ENCODE measurements at places on chromosomes 5 and 9.

- no peak for DNase-seq
Measured at GRCh38 chr5:84273517-84273883, 111.2 kb downstream of the EDIL3 start.

DNA sequence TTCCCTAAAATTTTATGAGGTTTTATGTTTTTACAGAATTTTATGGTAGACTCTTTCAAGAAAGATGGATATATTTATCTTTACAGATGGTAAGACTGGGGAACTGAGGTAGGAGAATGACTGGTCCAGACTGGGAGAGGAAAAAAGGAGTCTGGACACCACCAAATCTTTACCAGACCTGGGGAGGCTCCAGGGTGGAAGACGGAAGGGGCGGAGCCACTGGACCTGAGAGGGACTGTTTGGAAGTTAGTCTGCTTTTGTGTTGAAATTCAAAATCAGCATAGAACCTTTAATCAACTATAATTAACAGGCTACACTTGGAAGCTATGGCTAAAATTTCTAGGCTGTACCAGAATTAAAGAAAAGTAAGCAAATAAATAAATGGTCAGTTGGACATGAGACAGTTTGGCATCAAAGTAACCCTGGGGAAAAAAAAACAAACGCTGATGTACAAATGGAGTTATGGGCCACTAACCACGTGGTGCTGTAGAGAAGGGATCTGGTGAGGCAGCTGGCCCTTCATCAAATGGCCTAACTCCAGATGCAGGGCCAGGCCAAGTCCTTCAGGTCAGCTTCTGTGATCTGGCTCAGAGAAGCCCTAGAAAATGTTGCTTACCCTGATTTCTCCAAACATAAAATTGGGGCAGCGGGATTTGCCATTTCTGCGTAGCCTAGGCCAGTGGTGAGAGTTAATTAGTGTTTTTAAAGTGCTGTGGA lies 155.1 kb downstream of the ARSB start:
- peak; percentile 23 for DNase-seq

DNA sequence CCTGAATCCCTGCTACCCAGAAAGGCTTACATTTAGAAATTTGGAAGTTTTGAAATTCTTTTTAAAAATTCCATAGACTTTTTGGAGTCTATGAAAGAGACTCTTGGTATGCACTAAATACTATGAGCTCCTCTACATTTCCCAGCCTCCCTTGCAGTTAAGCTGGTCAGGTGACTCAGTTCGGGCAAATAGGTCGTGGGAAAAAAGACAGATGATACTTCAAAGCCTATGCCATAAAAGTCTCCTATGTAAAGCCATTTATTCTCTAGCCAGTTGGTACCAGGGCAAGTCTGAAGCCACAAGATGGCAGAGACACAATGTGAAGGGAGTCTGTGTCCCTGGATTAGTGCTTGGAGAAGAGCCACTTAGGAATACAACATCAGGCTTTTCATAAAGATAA lies 101.8 kb downstream of the BOD1 start:
- DNase-seq, result no peak

DNA sequence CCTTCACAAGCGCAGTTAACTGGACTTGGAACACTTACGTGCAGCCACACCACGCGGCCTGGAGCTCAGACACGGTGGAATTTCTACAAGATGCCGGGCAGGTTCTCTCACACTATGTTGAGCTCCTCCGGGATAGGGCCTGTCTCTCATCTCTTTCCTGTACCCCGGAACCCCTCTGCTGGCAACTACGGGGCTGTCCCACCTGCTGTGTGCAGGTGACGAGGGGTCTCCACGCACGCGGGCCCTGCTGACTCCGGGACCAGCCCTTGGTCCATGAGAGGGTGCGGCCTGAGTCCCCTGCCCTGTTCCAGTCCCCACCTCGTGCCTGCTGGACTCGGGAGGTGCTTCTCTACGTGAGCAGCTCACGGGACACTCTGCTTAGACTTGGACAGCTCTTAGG lies 40.1 kb downstream of the SLC6A3 start:
- DNase-seq, result no peak

DNA sequence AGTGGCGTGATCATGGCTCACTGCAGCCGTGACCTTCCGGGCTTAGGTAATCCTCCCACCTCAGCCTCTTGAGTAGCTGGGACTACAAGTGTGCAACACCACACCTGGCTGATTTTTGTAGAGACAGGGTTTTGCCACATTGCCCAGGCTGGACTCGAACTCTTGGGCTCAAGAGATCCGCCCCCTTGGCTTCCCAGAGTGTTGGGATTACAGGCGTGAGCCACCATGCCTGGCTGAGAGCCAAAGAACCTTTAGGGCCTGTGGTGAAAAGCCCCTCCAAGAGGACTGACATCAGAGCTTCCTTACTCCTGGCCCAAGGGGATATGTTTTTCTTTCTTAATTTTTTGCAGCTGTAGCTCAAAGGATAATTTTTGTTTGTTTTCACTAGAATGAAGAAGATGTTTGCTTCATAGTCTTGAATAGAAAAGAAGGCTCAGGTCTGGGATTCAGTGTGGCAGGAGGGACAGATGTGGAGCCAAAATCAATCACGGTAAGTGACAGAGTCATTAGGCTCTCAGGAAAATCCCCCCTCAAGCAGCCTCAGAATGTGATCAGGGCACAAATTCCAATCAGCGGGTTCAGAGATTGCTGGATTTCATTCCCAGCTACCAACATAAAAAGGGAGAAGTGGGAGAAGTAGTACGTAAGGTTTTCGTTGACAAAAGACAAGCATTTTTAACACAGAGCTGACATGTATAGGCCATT lies 77.1 kb downstream of the GOLPH3 start:
- no peak for DNase-seq

- DNase-seq, result peak; percentile 45
Measured at GRCh38 chr9:35028341-35028740, 38.8 kb downstream of the DNAJB5 start.

DNA sequence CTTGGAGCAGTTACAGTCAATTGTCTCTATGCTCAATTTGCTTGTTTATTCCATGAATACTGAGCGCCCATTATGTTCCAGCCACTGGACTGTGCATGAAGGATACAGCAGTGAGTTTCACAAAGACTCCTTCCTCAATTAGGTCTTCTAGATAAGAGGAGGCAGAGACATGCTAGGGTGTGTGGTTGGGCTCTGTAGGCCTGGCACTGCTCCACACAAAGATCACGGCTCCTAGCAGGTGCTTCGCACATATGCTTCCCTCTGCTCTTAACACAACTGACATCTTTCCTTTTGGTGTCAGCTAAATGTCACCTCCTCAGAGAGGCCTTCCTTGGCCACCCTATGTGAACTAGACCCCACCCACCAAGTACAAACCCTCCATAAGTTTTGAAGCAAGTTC lies 10.9 kb downstream of the IL12B start:
- no peak for DNase-seq

- DNase-seq, result peak; percentile 47
Measured at GRCh38 chr5:134545070-134545868, 19.8 kb downstream of the JADE2 start.

DNA sequence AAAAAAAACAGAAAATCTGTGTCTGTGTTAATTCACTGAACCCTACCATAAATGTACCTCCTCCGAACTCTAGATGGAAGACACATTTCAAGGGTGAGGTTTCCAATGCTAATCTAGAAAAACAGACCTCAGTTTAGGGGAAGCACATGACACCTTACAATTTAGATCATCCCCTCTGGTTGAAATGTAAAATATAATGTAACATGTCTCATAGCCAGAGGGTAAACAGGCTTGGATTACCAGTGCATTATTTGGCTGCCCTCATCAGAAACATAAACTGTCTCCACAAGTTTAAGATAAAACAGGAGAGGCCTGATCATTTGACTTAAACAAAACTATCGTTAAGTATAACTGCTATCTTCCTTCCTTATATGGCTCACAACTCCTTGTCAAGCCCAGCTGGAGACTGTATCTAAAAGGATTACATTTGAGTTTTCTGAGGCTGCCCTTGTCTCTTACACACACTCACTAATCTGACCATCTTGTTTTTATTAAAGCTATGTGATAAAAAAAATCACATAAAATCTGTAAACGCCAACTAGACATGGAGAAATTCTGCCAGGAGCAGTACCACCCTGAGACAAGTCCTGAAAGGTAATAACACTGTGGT lies 105.7 kb downstream of the LURAP1L start:
- no peak for DNase-seq

DNA sequence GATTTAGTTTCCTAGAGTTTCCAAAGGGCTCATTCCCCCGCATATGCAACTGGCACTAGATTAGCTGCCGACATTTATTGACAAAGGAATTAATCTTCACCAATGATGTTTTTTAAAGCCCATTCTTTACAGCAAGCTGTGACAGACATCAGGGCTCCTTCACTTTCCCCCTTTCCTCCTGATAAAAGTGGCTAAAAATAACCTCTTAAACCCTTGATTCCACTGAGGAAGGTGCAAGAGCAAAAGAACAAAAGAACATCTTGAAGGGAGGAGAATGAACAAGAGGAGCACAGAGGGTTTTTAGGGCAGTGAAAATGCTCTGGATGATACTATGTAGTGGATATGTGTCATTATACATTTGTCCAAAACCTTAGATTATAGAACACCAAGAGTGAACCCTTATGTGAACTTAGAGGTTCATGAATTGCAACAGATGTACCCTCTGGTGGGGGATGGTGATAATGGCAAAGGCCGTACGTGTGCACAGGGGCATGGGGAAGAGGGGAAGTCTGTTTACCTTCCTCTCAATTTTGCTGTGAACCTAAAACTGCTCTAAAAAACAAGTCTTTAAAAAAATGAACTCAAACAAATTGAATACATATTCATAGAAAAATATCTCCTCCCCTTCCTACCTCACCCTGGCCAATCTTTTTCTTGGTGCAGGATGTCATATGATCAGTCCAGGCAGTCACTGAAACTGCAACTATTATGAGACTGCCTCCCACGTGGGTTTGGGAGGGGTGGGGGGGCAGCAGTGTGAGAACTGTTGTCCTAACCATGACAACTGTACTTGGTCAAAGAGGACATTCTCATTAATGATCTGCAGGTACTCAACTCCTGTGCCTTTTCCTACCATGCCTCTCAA lies 83.0 kb downstream of the MARCHF3 start:
- no peak for DNase-seq

- DNase-seq, result peak; percentile 79
Measured at GRCh38 chr9:69885474-69885929, 64.9 kb downstream of the CFAP95 start.

DNA sequence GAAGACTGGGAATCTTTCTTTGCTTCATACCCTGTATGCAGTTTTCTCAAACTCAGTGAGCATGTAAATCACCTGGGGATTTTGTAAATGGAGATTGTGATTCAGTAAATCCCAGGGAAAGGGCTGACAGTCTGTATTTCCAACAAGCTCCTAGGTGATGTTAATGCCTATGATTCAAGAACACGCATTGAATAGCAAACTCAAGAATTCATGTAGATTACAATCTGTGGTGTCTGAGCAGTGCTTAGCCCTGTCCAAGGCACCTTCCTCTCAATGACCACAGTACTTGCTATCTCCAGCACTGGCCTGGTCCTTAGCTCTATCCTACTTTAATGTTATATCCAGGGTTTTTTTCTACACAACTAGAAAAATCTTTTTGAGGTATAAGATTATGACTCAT lies 721.4 kb upstream of the MEF2C start:
- no peak for DNase-seq

- no peak for DNase-seq
Measured at GRCh38 chr5:45491368-45491767, 204.8 kb downstream of the HCN1 start.

- no peak for DNase-seq
Measured at GRCh38 chr5:143229896-143230675, 173.4 kb downstream of the NR3C1 start.

DNA sequence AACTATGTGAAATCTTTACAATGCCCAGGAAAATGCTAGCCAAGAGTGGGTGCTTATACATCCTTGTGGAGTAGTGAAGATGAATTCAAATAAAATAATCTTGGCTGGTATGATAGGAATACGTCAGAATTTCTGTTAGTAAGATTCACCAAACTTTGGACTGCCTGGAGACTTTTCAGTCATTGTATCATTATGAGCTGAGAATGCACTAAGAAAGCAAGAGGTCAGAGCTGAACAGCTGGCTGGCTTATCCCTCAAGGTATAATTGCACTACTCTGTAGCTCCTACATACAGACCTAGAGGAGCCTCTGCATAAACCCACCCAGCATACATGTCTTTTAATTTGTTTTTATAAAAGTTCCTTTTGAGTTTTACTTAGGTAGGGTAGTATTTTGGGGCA lies 568.5 kb upstream of the RIOK2 start:
- DNase-seq, result no peak

- DNase-seq, result peak; percentile 99
Measured at GRCh38 chr5:74643111-74643562, 2.6 kb upstream of the ENC1 start.

- no peak for DNase-seq
Measured at GRCh38 chr9:14935106-14935751, 25.0 kb upstream of the FREM1 start.

GRCh38 chr5:164345173-164345849 lies 839.9 kb downstream of the MAT2B start:
- peak; percentile 76 for DNase-seq

- no peak for DNase-seq
Measured at GRCh38 chr9:82406456-82407085, 418.0 kb downstream of the SPATA31D1 start.

DNA sequence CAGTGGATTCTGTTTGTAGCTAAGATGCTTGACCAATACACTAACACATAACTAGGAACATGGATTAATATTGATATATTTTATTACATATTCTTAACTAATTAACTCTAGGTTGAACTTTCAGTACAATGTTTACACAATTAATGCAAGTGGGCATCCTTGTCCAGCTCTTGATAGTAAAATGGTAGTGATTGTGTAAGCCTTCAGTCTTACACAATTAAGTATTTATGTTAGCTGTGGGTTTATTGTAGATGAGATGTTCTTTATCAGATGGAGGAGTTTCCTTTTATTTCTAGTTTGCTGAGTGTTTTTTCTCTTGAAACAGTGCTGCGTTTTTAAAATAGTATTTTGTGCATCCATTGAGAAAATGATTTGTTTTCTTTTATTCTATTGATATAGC lies 1210.8 kb downstream of the CDH12 start:
- DNase-seq, result no peak

DNA sequence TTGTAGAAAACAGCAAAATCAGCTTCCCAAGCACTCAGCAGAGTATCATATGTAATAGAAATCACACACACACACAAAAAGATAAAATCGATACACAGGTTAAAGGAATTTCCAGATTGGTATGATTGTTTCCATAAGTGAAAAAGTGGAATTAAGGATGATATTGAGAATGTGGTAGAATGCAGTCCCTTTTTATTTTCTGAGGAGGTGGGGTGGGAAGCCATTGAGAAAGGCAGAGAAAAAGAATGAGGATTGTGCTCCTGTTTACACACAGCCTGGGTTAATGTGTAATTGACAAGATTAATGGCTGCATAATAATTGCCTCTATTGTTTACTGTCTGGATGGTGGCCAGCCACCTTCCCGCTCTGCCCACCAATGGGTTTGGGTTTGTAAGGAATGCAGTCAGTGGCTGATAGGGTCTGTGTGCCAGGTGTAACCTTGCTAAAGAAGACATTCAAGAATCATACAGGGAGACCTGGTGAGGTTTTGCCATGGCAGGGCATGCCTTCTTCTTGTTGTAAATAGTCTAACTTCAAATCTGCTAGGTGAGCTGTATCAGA lies 177.2 kb upstream of the MAP3K1 start:
- DNase-seq, result no peak

- no peak for DNase-seq
Measured at GRCh38 chr9:95229230-95229915, 88.1 kb downstream of the FANCC start.

GRCh38 chr5:130502702-130503101 lies 598.4 kb downstream of the CHSY3 start:
- no peak for DNase-seq
